Activated CD4-positive, alpha-beta T cell treated with anti-CD3 and anti-CD28 coated beads for 24 hours (primary cell): ENCODE measurements at places on chromosomes 12 and 14.

GRCh38 chr12:121391619-121392324 lies 8.1 kb upstream of the RNF34 start:
- DNase-seq, result no peak

DNA sequence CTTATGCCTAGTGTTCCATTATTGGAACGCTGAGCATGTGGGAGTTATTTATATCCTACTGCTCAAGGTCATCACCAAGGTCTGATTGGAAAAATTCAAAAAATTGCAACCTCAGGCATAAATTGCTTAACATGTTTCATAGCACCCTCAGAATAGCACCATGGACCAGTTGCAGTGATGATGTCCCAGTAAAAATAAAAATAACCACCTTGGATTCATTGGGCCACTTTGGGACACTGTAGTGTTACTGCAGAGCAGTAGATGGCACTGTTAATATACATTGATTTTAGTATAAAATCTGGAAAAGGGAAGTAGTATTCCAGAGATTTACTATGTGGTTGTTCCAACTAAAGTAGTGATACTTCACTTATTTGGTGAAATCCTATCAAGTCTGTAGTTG lies 31.0 kb upstream of the PTCSC3 start:
- no peak for DNase-seq

- no peak for DNase-seq
Observed at GRCh38 chr12:78181544-78182162, 351.0 kb downstream of the NAV3 start.

- no peak for DNase-seq
Observed at GRCh38 chr12:25194214-25194613, 746 bp downstream of the DNAI7 start.

GRCh38 chr14:71261206-71261605 lies 353.9 kb downstream of the PCNX1 start:
- no peak for DNase-seq

GRCh38 chr12:697481-697880 lies 34.2 kb upstream of the NINJ2 start:
- no peak for DNase-seq

- no peak for DNase-seq
Observed at GRCh38 chr14:65866886-65867285, 454.4 kb downstream of the FUT8 start.

DNA sequence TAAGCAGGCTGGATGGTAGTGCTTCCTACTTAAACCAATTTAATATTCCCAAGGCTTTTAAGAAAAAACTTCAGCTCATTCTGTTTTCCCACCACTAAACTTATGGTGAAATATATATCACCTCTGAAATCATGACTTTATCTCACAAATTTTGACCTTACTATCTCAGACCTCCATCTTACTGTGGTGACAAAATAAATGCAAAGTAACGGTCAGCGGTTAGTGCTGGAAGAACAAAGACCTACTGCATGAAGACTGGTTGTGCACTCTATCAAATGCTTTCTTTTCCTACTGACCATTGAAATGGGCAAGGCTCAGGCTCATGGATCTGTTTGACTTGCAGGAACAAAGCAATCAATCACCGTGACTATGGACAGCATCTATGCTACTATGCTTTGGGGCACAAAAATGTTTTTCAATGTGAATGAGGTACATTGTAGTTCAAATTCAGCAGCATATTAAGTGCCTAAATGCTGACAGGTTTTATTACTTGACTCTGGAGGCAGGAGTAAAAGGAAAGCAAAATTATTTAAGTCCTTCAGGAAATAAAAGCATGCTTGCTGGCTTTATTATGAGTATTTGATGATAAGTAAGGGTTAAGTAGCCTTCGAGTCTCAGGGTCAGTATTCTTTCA lies 43.1 kb upstream of the GTF2A1 start:
- DNase-seq, result no peak

DNA sequence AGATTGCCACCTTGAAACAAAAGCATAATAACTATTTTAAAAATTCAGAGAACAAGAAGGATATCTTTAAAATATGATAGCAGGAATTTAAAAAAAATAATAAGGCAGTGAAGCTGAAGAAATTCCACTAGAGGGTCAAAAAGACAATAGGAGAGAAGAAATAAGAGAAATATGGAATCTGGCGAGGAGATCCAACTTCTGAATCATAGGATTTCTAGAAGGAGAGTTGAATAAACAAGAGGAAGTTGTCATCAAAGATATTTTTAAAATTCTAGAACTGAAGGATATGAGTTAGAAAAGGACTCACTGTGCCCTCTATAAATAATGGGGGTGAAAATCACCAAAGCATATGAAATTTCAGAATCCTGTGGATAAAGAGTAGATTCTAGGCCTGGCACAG lies 26.8 kb upstream of the TOMM20L start:
- DNase-seq, result no peak

DNA sequence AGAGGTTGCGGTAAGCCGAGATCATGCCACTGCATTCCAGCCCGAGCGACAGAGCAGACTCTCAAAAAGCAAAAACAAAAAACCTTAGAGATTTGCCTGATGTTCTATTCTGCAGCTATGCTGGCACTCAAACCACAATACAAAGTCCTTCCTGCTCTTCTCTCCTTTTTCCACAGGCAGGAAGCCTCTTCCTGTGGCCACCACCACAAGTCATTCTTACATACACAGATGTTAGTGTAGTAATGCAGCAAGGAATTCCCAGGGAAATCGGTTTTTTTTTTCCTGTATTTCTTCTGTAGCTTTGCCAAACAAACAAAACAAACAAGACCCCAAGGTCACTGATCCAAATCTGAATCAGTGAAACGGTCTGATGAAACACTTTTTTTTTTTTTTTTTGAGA lies 104.3 kb downstream of the FIGNL2 start:
- no peak for DNase-seq
